Heart right ventricle (tissue), 16 donors: ENCODE measurements at places on chromosomes 2 and 18. TPM values are rescaled to one million over a fixed set of nuclear protein-coding genes. Genes with fewer than 3 reads are reported as not detected.

DNA sequence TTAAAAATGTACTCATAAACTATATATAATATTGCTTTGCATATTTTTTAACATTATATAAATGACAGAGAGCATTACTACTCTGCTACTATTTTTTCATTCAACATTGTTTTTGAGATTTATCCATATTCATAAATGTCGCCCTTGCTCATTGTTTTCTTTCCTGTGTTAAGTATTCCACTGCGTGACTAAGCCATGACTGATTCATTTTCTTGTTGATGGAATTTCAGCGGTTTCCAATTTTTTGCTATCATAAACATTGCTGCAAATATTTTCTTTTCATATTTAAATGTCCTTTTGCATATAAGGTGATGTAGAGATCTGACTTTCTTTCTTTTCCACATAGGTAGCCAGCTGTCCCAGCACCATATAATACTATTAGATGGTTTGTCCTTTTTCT is 57.6 kb downstream of the SFXN5 start:
- no peak for DNase-seq

DNA sequence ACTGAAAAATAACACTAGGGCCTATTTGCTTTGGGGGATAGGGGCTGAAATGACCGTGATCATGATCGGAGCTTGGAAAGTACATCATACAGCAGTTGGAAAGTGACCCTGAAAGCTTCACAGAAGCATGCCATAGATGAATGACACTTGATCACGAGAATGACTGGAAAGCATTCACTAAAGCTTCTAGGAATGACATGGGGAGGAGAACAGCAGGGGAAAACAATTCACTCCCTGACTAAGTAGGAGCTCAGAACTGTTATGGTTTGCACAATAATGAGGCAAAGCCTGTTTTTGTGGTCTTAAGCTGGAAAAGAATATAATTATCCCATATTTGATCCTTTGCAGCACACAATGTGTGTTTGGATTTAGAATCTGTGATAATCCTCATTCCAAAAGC is 237.5 kb downstream of the NOL4 start:
- DNase-seq: no peak

DNA sequence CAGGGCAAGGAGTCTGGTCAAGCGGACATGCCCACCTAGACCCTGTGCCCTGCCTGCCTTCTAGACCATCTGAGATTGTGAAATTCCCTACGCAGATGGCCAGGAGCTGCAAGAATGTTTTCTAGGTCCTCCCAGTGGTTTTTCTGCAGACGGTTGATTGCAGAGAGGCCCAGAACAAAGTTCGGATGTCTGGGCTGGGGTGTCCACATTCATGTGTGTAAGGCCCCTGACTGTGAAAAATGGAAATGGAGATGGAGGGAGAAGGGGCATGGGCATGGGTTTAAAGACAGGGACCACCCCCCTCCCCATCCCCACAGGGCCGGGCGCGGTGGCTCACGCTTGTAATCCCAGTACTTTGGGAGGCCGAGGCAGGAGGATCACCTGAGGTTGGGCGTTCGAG is 11.8 kb downstream of the ARHGAP25 start:
- DNase-seq: no peak

DNA sequence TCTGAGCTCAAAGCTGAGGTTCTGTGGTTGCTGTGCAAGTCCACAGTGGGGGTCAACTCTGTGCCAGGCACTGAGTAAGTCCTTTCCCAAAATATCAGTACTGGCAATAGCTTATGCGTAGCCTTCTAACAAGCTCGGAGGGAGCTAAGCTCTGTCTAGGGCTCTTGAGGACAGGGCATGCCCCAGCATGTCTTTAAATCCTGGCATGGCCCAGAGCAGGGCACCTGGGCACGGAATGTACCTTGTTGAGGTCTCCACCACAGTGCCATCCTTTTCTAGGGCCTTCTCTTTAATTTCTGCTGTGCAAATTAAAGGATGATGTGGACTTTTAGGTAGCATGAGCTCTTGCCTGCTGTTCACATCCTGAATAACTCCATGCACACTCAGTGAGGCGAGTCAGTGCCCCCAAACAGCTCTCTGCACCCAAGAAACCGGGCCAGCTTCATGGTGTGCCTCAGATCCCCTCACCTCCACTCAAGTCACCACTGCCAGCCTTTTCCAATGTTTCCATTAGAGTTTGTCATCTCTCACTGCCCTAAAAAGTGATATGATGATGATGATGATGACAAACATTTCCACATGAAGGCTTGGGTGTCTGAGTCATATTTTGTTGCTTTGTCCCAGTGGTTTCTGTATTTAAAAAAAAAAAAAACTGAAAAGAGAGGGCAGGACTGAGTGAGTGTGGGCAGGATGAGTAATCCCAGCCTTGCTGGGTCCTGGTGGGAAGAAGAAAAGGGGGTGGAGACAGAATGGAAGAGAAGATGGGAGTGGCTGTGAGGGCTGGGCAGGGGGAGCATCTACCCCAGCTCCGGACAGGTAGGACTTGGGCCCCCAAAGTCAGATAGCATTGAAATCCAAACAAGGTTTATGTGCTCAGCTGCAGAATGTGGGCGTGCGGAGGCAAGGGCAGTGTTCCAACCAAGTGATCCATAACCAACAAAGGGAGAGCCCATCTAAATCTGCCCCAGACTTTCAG is 78.9 kb downstream of the ZBTB7C start:
- no peak for DNase-seq

DNA sequence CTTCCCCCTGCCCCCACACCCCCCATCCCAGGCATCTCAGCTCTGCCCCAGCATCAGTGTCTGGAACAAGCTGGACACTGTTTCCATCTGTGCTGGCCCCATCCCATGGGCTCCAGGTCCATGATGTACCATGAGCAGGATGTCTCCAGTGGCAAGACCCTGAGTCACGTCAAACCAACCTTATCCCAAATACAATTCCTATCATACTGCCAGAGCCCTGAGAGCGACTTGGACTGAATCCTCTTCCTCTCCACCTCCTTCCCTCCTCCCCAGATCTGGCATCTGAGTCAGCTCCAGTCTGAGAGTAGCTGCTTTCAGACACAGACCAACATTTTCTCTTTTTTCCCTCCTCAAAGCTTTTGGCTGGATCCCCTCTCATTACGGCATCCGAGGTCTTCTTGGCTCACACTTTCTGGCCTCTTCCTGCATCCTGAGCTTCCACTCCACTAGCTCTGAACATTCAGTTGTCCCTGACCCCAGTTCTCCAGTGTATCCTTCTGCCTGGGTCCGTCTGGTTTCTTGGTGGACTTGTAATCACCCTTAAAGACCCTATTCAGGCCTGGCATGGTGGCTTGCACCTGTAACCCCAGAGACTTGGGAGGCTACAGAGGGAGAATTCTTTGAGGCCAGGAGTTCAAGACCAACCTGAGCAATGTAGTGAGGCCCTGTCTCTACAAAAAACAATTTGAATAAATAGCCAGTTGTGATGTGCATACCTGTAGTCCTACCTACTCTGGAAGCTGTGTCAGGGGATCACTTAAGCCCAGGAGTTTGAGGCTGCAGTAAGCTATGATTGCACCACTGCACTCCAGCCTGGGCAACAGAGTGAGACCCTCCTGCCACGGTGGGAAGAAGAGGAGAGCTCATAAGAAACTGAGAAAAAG is 68.3 kb downstream of the ACKR3 start:
- DNase-seq: no peak

GRCh38 chr18:62400916-62401315 is 75.8 kb downstream of the TNFRSF11A start:
- DNase-seq: no peak

- no peak for DNase-seq
Observed at GRCh38 chr2:237025090-237025865, 60.4 kb upstream of the COPS8 start.

DNA sequence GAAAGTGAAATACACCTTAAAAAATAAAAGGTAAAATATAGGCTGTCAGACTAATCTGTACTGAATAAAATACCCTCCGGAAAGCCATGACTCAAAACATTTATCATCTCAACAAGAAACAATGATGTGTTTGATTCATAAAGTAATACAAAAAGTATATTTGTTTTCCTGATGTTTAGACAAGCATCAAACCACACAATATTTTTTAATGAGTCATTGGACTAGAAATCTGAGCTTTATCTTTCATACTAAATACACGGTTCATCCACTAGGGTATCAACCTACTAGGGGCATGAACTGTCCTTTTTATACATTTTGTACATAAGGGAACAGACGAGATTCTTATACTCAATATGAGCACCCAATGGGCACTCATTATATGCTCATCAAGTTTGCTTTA is 31.3 kb downstream of the CD226 start:
- DNase-seq: no peak

DNA sequence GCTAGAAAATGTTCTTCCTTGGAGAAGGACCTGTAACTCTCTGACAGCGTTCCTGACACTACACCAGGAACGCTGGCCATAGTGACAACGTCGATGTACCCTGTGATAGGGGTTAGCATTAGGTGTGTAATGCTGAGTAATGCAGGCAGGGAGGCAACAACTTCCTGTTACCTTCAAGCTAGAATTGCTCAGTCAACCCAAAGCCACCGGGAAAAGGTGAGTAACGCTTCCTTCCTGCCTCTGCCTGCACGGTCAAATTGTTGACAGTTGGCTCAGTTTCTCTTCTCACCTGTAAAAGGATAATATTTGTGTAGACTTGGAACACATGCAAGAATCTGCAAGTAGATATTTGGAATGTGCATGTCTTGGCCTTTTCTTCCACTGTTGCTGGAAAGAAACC is 12.7 kb downstream of the FAM110C start:
- DNase-seq: no peak

DNA sequence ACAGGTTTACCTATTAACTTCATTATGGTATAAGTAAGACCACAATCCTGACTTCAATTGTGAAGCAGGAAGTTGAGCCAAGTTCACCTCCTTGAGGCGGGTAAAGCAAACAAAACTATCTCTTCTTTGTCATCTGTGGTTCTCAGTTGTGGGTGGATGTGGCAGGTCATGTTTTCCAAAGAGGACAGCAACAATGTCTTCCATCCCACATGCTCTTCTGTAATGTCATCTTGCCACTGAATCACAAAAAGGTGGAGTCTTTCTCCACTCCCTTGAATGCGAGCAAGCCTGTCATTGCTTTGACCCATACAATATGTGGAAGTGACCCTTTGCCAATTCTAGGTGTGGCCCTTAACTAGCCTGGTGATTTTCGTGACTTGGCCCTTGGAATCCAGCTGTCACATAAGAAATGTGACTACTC is 98.7 kb downstream of the GRB14 start:
- no peak for DNase-seq

DNA sequence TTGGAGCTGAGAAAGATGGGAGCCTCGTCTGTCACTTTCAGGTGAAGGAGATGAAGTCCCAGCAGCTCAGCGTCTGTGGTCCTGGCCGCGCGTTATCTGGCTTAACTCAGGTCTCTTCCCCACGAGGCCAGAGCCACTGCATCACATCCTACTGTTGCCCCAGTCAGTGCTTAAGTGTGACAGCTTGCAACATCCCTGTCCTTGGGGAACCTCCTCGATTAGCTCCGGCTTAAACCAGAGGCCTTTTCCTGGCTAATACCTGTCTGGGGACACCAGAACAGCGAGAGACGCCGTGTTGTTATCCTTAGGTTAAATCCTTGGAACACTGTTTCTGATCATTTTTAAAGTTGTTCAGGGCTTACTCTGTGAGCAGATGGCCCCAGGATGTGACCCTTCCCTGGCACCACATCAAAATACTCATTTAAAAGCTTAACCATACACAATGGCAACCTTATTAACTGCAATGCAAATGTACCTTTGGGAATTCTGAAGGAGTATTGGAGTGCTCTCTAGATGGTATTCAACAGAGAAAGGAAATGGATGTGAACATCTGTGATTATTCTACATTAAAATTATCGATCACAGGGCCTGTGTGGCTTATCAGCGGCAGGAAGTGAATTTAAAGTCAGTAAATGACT is 61.2 kb upstream of the SPP2 start:
- no peak for DNase-seq

DNA sequence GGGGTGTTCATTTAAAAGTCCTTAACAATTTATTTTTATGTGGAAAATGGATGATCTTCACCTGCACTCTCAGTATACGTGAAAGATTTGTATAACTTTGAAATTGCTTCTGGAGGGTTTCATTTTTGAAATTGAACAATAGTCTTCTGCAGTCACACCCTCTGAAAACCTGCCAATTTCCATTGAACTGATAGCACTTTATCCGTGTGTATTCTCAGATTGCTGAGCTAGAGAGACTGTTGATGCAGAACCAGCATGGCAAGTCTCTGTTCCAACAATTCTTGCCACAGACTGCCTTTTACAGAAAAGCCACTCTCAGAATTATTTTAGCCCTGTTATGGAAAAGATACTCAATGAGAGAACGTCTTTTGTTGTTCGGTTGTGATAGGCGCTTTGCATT is 6.6 kb upstream of the GULP1 start:
- no peak for DNase-seq

DNA sequence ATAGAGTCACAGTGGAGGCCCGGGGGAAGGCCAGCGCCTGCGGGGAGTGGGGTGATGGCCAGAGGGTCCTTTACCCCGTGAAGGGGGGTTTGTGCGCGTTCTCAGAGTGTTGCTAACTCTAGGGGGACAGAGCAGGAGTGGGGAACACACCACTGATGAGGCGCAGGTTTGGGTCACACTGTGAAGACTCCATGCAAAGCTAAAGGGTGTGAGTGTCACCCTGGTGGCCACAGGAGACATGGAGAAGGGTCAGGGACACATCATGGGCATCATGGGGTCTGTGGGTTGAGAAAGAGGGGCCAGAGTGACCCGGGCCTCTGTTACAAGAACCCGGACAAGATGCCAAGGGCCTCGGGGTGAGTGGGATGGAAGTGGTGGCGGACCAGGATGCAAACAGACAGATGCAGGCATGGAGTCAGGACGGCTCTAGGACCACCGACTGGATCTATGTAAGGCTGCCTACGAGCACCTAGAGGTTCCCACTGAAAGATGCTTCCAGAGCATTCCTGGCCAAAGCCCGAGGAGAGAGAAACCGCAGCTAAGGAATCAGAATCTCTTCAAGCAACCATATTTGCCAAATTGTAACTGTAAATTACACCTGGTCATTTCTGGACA is 84.3 kb downstream of the PXDN start:
- no peak for DNase-seq

DNA sequence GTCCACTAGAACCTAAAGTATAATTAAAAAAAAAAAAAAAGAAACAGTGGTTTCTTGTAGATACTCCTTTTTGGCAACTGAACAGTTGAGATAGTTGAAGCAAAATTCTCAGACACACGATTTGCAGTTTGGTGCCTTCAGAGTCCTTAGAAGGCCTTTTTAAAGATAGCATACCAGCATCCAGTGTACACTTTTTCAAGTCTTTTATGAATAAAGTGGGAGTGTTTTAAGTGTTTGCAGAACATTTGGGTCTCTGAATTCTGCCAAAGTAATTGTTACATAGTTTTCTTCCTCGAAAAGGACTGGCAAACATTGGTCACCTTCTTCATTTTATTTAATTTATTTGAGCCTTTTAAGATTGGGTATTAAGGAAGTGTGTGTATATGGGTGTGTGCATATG is 62.3 kb downstream of the SPTBN1 start:
- no peak for DNase-seq

ORC2 gene
- total RNA-seq: 18.6 TPM

LINC00305 gene
- not detected for total RNA-seq

ME2 gene
- total RNA-seq: 93.4 TPM

CDK5R2 gene
- total RNA-seq: not detected

PRKAG3 gene
- total RNA-seq: not detected

EVA1A gene
- total RNA-seq: 3.4 TPM

FBXO48 gene
- total RNA-seq: 0.76 TPM
